T-cell (primary cell): ENCODE measurements at places on chromosomes 1 and 21.

DNA sequence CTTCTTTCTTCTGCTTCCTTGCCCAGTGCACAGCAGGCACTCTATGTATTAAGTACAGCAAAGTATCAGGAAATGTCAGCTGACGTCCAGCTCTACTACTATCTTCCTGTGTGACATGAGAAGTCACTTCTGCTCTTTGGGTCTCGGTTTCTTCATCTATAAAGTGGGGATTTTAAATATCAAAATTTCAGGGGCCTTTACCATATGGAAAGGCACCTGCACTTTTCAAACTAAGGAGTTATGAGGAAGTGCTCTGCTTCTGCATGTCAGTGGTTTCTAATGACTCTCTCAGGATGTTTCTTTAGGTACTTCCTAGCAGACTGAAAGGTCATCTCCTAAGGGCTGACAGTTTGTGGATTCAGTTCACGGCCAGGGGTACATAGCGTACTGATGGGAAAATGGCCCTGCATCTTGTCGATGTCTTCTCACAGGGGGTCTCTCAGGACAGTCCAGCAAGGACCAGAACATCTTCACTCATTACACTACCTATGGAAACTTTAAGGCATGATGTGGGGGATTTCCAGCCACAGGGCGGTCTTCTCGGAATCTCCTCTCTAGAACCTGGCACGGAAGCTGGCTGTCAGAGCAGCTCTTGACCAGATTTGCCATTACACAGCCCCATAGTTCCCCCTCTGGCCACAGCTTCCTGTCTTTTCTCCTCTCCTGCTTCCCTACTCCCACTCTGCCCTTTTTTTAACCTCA is 42.0 kb upstream of the MTF1 start:
- DNase-seq = no peak

GRCh38 chr1:2290171-2290578 is 62.1 kb downstream of the SKI start:
- no peak for DNase-seq

GRCh38 chr1:38476111-38476849 is 383.3 kb downstream of the RRAGC start:
- DNase-seq = no peak

DNA sequence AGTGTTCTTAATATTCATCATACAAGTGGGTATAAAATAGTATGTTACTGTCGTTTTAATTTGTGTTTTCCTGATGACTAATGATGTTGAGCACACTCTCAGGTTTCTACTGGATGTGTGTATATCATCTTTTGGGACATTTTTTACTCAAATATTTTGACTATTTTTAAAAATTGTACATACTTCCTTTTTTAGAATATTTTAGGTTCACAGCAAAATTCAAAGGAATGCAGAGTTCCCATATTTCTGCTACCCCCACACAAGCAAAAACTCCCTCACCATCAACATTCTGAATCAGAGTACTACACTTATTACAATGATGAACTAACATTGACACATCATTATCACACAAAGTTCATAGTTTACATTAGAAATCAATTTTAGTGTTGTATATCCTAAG is 114.5 kb downstream of the DPYD start:
- no peak for DNase-seq

- no peak for DNase-seq
Observed at GRCh38 chr21:14491269-14491681, 54.8 kb downstream of the SAMSN1 start.

DNA sequence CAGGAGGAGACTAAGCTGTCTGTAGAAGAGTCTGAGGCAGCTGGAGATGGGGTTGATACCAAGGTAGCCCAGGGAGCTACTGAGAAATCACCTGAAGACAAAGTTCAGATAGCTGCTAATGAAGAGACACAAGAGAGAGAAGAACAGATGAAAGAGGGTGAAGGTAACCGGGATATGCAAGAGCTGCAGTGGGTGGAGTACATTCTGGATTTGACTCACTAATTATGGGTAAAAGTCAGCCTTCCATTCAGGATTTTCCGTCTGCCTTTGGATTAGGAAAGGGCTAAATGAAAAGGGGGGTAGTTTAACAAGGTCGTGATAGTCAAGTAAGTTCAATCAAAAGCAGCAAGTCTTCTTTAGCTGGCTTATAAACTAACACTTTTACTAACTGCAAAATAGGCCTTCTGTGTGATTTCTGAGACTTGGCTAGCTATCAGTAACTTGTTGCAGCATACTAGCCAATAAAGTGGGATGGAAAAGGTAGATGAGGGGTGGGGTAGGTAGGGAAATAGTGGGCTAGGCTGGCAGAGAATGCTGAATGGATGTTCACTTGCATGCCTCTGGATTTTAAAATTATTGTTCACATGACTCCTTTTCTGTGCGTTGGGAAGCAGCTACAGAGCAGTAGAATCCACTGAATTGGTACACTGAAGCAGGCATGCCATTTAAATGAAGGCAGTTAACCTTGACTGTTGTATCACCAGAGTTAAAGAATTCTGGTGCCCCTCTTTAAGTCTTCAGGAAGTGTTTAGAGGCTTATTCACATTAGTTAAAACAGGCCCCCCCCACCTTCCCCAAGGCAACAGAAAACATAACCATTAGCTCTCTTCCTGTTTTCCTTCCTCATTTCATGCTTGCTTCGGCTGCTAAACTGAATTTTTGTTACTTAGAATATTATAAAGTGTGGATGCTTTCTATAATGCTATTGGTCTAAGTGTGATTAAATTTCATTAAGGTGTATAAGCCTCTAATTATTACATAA is 15.4 kb downstream of the CCDC17 start:
- DNase-seq = no peak

DNA sequence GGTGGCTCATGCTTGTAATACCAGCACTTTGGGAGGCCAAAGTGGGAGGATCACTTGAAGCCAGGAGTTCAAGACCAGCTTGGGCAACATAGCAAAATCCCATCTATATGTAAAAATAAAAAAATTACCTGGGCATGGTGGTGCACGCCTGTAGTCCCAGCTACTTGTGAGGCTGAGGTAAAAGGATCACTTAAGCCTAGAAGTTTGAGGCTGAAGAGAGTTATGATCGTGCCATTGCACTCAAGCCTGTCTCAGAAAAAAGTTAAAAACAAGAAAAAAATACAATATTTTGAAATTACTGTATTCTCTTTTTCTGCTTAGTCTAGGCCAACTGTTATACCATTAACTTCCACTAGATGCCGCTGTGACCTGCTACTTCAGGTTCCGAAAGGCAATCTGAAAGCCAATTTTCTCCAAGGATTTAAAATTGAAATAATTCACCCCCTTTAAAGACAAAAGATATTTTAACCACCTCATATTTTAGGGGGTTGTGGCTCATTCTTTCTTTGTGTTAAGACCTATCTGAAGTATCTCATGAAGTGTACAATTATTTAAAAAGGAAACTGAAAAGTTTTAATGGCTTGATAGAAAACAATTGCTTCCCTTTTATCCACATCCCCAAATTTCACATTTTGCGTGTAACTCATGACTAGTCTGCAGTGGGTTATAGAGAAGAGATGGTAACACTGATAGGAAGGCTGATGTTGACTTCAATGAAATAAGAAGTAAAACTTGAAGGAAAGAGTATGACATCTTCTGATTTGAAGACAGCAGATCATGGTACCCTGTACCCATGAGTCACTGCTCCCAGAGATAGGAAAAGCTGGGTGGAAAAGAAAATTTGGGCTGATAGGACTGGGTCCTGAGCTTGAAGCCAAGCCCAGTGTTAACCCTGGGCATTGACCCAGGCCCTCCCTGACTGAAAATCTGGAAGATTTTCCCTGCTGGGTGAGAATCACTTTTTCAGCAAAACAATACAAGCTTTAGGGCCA is 24.4 kb upstream of the CLDN14 start:
- DNase-seq = no peak

- DNase-seq = no peak
Observed at GRCh38 chr21:42781971-42782722, 97.2 kb downstream of the WDR4 start.

- DNase-seq = no peak
Observed at GRCh38 chr1:221994939-221995338, 253.1 kb upstream of the DUSP10 start.

GRCh38 chr1:8065369-8065768 is 39.3 kb upstream of the ERRFI1 start:
- no peak for DNase-seq

GRCh38 chr1:36359911-36360550 is 25.7 kb downstream of the STK40 start:
- no peak for DNase-seq

DNA sequence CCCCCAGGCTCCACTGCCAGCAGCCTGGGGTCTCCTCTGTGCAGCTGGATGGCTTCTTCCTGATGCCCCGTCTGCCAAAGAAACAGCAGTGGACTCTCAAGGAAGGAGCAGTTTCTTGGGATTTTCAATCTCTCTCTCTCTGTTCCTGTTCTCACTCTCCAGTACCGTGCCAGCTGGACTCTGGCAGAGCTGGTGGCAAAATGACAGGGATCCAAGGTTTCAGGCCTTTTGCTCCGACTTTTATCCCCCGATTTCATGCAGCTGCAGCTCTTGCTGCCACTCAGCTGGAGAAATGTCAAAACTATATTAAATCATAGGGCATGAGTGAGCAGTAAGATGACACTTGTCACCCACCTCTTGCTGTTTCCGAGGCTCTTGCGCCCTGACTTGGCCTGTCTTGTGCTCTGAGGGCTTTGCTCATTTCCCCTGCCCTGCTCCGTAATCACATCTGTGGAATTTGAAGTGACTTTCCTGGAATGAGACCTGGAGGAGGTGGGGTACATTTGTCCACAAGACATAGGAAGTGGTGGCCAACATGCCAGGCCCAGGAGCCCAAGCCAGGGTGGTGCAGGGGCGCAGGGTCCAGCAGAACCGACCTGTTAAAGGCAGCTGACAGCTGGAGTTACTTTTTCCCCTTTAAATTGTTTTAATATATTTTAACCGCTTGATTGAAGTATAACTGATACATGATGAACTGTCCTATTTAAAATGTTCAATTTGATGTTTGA is 576.2 kb downstream of the PTPRU start:
- DNase-seq = no peak

GRCh38 chr1:110596312-110596711 is 9.8 kb downstream of the KCNA2 start:
- DNase-seq = no peak

GRCh38 chr1:24985737-24986136 is 55.7 kb upstream of the RUNX3 start:
- DNase-seq = no peak

DNA sequence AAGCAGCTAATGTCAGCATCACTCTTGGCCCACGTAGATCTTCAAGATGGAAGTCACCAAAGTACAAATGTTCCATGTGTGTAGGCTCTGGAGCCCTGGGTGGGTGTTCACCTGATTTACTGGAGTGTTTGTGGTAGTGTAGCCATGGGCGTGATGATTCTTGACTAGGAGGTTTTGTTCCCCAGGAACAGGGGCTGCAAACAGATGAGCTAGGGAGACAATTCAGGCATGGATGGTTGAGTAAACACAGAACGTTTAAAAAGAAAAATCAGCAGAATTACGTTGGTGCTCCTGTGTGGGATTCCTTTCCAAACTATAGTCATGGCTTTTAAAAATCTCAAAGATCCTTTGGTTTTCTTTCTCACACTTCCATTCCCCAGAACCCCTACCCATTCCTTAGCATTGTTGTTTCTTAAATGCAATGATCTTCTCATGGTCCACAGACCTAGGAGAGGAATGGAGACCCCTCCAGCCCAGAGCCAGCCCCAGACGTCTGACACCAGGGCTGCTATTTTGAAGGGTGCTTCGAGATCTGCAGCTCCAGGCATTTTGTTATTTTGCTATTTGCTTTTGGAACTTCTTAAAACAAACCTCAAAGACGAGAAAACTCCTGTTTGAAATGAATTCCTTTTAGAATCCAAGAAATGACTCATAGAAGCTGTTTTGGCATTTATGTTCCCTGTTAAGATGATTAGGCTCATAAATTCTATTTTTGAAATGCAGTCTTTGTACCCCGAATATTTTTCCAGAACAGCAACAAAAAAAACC is 115.1 kb downstream of the ETS2 start:
- no peak for DNase-seq

GRCh38 chr1:1308756-1309250 is 406 bp downstream of the PUSL1 start:
- DNase-seq = no peak

GRCh38 chr1:209544098-209544497 is 39.4 kb upstream of the CAMK1G start:
- DNase-seq = no peak

GRCh38 chr21:32403201-32403777 is 9.2 kb upstream of the EVA1C start:
- DNase-seq = peak; percentile 40

GRCh38 chr1:42946120-42946898 is 12.4 kb downstream of the SLC2A1 start:
- no peak for DNase-seq

DNA sequence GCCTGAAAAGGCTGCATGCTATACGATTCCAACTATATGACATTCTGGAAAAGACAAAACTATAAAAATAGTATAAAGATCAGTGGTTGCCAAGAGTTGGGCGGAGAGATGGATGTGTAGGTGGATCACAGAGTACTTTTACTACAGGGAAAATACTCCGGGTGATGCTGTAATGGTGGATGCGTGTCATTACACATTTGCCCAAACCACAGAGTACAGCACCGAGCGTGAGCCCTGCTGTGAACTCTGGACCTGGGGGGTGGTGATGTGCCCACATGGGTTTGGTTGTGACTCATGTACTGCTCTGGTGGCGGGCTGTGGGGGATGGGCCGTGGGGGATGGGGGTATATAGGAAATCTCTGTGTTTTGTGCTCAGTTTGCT is 162.7 kb upstream of the COL6A1 start:
- DNase-seq = peak; percentile 47

GRCh38 chr1:46184920-46185658 is 8.8 kb upstream of the P3R3URF start:
- DNase-seq = no peak

- DNase-seq = no peak
Observed at GRCh38 chr1:170807432-170807831, 127.9 kb upstream of the MROH9 start.

DNA sequence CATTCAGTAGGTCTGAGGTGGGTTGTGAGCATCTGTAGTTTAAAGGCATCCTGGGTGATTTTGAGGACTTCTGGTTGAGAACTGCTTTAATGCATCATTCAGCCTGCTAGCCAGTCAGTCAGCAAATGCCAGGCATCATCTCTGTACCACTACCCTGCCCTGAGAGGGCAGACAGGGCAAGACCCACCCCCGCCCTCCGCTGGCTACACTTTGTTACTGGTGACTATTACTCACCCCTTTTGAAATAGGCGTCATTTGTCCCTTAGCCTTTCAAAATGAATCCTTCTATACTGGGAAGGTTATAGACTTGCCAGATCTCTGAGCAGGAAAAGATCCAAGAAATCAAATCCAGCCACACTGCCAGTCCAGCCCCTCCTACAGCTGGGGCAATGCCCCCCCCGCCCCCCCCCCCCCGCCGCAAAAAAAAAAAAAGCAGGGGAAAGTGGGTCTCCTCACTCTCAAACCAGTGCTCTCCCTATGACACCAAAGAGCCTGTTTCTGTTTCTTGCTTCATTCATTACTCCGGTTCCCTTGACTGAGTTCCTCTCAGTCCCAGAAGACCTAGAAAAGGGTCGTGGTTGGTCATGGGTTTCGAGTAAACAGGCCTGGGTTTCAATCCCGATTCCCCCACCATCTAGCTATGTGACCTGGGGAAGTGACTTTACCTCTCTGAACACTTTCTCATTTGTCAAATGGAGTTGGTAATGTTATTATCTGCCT is 4.4 kb downstream of the SELENON start:
- DNase-seq = no peak

- no peak for DNase-seq
Observed at GRCh38 chr1:180909005-180909414, 3.7 kb upstream of the KIAA1614 start.

GRCh38 chr1:2961081-2961480 is 60.2 kb upstream of the ACTRT2 start:
- DNase-seq = no peak

GRCh38 chr1:52679048-52679447 is 19.1 kb downstream of the COA7 start:
- DNase-seq = no peak

GRCh38 chr1:68377098-68377497 is 72.7 kb downstream of the RPE65 start:
- DNase-seq = no peak
